CD8-positive, alpha-beta memory T cell (primary cell): ENCODE measurements at places on chromosomes 13 and 19. TPM values are rescaled to one million over a fixed set of nuclear protein-coding genes. Genes with fewer than 3 reads are reported as not detected.

KLK5 gene
- not detected for polyA plus RNA-seq

DNA sequence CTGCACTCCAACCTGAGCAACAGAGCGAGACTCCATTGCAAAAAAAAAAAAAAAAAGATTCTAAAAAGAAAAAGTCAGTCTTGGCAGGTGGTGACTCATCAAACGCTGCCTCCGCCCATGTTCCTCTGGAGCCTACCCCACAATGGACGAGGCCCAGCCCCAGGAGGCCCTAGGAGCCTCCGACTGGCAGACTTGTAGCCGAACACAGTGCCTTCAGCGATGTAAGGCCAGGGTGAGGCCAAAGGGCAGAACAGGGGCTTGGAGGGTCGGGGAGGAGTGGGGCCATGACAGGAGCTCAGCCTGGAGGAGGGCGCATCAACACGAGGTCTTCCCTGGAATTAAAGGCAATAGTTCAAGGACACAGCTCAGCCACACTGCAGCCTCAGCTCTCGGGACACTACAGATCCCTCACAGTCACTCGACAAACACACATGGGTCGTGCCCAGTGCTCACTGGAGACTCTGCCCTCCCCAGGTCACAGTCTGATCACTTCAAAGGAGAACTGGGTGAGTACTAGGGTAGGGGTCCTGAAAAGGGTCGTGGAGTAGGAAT is 5.1 kb downstream of the USE1 start:
- H3K4me3 ChIP-seq = no peak overlapping the region
- no peak for DNase-seq
- H3K36me3 ChIP-seq = no peaks in the 10 kb centered on the region
- peak overlapping the region; percentile 57 for H3K27ac ChIP-seq
- no peaks in the 10 kb centered on the region for H3K27me3 ChIP-seq

PSG6 gene
- polyA plus RNA-seq = not detected

GRK1 gene
- not detected for polyA plus RNA-seq

DNA sequence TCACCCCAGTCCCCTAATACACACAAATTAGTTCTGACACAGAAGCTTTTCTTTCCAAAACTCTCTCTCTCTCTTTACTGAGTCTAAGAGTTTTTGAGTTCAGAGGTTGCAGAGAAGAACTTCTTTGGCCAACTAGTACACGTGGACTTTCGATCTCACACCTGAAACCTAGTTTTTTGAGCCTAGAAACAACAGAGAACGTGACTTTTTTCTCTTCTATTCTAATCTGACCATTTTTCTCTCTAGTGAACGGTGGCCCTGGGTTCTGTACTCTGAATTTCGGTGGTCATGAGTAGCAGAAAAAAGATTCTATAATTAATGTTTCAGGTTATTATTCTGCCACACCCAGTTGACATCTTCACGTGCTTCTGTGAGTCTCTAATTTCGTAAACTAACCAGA is 24.2 kb downstream of the PCDH20 start:
- no peaks in the 10 kb centered on the region for H3K27me3 ChIP-seq
- no peak for DNase-seq
- H3K27ac ChIP-seq = no peak overlapping the region
- H3K4me1 ChIP-seq = no peaks in the 10 kb centered on the region

GRCh38 chr13:110593430-110594130 is 21.8 kb upstream of the NAXD start:
- H3K4me1 ChIP-seq = no peaks in the 10 kb centered on the region
- no peaks in the 10 kb centered on the region for H3K36me3 ChIP-seq
- H3K4me3 ChIP-seq = no peak overlapping the region
- no peaks in the 10 kb centered on the region for H3K27me3 ChIP-seq
- no peak for DNase-seq

CYP4F11 gene
- polyA plus RNA-seq = not detected

DNA sequence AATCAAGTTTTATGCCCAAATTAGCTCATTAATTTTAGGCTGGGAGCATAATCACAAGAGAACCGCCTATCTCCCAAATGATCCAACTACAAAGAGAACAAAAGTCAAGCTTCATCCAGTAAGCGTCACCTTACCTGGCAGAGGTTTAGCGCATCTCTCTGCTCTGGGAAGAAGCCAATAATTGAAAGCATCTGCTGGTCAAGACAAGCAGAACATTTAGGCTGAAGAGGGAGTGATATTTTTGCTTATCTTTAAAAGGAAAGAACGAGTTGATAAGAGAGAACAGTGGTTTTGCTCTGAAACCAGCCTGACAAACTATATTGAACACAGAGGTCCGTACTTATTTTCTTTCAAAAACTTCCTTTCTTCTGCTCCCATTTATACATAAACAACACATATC is 242.1 kb downstream of the ENOX1 start:
- H3K4me1 ChIP-seq = no peaks in the 10 kb centered on the region
- DNase-seq = no peak
- no peak overlapping the region for H3K27ac ChIP-seq
- H3K36me3 ChIP-seq = no peaks in the 10 kb centered on the region
- peaks cover 3% of the 10 kb centered on the region for H3K27me3 ChIP-seq

GRCh38 chr19:813219-814151 is 8.3 kb downstream of the PLPPR3 start:
- H3K4me1 ChIP-seq = no peaks in the 10 kb centered on the region
- no peak for DNase-seq
- no peaks in the 10 kb centered on the region for H3K27me3 ChIP-seq
- no peak overlapping the region for H3K4me3 ChIP-seq

MBOAT7 gene
- 21.9 TPM for polyA plus RNA-seq

- H3K4me1 ChIP-seq = peaks cover 14% of the 10 kb centered on the region
- no peaks in the 10 kb centered on the region for H3K36me3 ChIP-seq
- no peak for DNase-seq
- peak overlapping the region; percentile 57 for H3K27ac ChIP-seq
- H3K27me3 ChIP-seq = no peaks in the 10 kb centered on the region
These were observed 654 bp downstream of the STAP2 start for GRCh38 chr19:4337906-4338440.

GRCh38 chr13:39051157-39051556 is 12.9 kb downstream of the NHLRC3 start:
- H3K36me3 ChIP-seq = no peaks in the 10 kb centered on the region
- H3K27ac ChIP-seq = no peak overlapping the region
- no peak overlapping the region for H3K4me3 ChIP-seq
- H3K4me1 ChIP-seq = no peaks in the 10 kb centered on the region
- H3K27me3 ChIP-seq = no peaks in the 10 kb centered on the region

CCNA1 gene
- polyA plus RNA-seq = not detected

SDHAF1 gene
- polyA plus RNA-seq = 54.2 TPM

DNA sequence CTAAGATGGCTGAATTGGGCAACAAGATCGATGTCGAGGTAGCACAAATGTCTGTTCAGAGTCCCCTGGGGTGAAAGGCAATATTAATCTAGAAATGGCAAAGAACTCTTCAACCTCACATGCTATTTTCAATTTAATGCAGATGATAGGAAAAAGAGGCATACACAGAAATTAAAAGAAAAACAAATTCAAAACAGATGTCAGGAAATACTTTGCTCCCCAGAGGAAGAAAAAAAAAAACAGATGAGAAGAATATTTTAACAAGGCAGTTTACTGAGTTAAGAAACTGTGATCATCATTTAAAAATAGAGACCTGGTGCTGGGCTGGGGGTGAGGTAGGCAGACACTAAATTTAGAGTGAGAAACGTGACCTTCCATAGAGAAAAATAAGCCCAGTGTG is 421.9 kb upstream of the ARGLU1 start:
- DNase-seq = no peak
- no peaks in the 10 kb centered on the region for H3K27me3 ChIP-seq
- H3K27ac ChIP-seq = no peak overlapping the region
- H3K4me1 ChIP-seq = no peaks in the 10 kb centered on the region

DNA sequence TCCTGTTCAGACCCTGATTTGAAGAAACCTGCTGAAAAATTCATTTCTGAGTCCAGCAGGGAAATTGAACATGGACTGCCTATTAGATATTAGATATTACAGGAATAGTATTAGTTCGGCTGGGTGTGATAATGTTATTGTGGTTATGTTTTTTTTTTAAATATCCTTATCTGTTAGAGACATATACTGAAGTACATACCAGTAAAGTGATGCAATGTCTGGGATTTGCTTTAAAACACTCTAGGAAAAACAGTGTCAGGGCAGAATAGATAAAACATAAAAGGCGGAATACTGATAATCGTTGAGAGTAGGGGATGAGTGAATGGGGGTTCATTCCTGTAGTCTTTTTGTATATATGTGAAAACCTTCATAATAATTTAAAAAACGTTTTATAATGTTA is 28.7 kb upstream of the AMER2 start:
- no peak overlapping the region for H3K4me3 ChIP-seq
- no peaks in the 10 kb centered on the region for H3K27me3 ChIP-seq
- no peaks in the 10 kb centered on the region for H3K36me3 ChIP-seq
- DNase-seq = no peak

GRCh38 chr19:46381756-46382345 is 31.5 kb downstream of the CCDC8 start:
- no peak overlapping the region for H3K4me3 ChIP-seq
- peaks cover 42% of the 10 kb centered on the region for H3K36me3 ChIP-seq
- no peaks in the 10 kb centered on the region for H3K27me3 ChIP-seq
- H3K27ac ChIP-seq = no peak overlapping the region
- H3K4me1 ChIP-seq = no peaks in the 10 kb centered on the region

DNA sequence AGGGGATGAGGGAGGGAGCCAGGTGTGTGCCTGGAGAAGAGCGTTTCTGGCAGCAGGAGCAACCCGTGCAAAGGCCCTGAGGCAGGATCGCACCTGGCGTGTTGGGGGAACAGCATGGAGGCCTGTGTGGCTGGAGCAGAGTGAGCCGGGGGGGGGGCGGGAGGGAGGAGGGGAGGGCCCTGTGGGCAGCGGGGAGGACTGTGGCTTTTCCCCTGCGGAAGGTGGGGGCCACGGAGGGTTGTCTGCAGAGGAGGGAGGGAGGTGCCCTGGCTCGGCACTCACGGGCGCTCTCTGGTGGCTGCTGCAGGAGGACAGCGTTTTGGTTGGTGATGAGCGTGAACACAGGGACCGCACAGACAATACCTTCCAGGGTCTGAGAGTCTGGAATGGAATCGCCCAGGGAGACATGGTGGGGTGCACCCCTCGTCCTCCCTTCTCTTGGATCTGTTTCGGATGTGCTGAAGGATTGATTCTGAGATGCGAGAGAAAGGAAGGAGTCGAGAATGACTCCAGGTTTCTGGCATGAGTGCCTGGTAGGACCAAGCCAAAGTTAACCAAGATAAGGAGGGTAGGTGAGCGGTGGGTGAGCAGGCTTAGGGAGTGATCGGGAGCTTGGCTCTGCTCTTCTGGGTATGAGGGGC is 6.5 kb downstream of the RAB11B start:
- peak; percentile 87 for DNase-seq
- no peaks in the 10 kb centered on the region for H3K27me3 ChIP-seq
- no peak overlapping the region for H3K27ac ChIP-seq
- H3K4me3 ChIP-seq = no peak overlapping the region
- no peaks in the 10 kb centered on the region for H3K36me3 ChIP-seq

ZNF682 gene
- polyA plus RNA-seq = 4.5 TPM

OPA3 gene
- polyA plus RNA-seq = 18.1 TPM

EBI3 gene
- polyA plus RNA-seq = not detected

FPR2 gene
- polyA plus RNA-seq = not detected

DNAAF3 gene
- not detected for polyA plus RNA-seq

DNA sequence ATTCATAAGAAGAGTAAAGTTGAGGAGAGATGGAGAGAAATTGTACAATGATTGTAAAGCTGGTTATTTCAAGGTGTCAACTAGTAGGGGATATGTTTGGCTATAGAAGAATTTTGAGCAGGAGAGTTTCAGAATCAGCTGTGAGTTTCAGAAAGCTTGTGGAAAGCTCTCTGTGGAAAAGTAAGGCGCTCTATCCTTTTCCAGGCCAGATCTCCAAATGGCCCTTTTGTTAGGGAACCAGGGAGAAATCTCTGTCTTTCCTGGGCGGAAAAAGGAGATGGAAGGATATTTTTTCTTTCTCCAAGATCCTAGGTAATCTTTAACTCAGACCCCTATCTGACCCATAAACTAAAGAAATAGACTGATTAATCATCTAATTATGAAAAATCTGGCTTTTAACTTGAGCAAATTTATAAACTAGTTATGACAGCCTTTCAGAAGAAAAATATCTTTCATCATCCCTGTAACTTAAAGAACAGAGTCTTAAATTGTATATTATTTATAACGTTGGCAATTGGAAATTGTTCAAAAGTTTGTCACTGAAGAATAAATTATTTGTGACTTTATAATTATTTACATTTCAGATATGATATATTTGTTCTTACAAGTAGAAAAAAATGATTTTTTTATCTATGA is 34.5 kb downstream of the SPRY2 start:
- H3K36me3 ChIP-seq = no peaks in the 10 kb centered on the region
- no peak for DNase-seq

DMKN gene
- polyA plus RNA-seq = 10.2 TPM

HRC gene
- polyA plus RNA-seq = not detected

GRCh38 chr13:46211116-46211482 is 629 bp upstream of the LRRC63 start:
- DNase-seq = peak; percentile 60
- peak overlapping the region; percentile 79 for H3K4me3 ChIP-seq
- H3K4me1 ChIP-seq = peaks cover 16% of the 10 kb centered on the region
- peak overlapping the region; percentile 90 for H3K27ac ChIP-seq
- H3K36me3 ChIP-seq = no peaks in the 10 kb centered on the region
- H3K27me3 ChIP-seq = no peaks in the 10 kb centered on the region

ZNF135 gene
- 1.4 TPM for polyA plus RNA-seq

GRCh38 chr19:4597975-4598671 is 38.6 kb upstream of the SEMA6B start:
- H3K36me3 ChIP-seq = no peaks in the 10 kb centered on the region
- peaks cover 14% of the 10 kb centered on the region for H3K27me3 ChIP-seq
- H3K4me3 ChIP-seq = no peak overlapping the region
- peak; percentile 37 for DNase-seq
- no peak overlapping the region for H3K27ac ChIP-seq

GRCh38 chr19:4732680-4733114 is 9.1 kb upstream of the DPP9 start:
- H3K4me3 ChIP-seq = peak overlapping the region; percentile 23
- H3K27me3 ChIP-seq = peaks cover 3% of the 10 kb centered on the region
- no peaks in the 10 kb centered on the region for H3K36me3 ChIP-seq
- H3K27ac ChIP-seq = no peak overlapping the region

- H3K36me3 ChIP-seq = no peaks in the 10 kb centered on the region
- no peaks in the 10 kb centered on the region for H3K27me3 ChIP-seq
- no peak overlapping the region for H3K27ac ChIP-seq
- H3K4me3 ChIP-seq = no peak overlapping the region
- DNase-seq = no peak
These were observed 251.2 kb upstream of the SPRY2 start for GRCh38 chr13:80591976-80592740.

DNA sequence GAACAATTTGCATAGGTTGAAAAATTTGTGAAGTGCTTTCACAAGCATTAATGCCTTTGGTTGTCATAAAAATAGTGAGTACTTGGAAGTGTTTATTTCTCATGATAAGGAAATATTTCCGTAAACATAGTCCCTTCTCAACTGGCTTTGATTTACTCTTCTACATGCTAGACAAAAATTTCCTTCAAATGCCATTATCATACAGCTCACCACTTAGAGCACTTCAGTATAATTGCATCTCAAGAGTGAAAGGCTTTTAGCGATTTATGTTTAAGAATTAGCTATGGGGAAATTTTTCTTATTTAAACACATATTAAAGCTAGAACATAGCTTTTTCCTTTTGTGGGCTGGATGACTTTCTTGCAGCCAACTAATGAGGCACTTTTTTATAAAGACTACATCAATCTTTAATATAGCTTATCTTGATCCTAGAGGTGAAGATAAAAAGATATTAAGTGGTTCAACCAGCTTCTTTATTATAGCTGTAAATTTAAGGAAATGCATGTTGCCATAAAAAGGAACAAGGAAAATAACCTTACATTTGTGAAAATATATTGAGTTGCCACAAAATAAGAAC is 656.8 kb downstream of the SLITRK6 start:
- H3K27me3 ChIP-seq = no peaks in the 10 kb centered on the region
- no peaks in the 10 kb centered on the region for H3K4me1 ChIP-seq
- H3K4me3 ChIP-seq = no peak overlapping the region
- no peak overlapping the region for H3K27ac ChIP-seq
- no peaks in the 10 kb centered on the region for H3K36me3 ChIP-seq

PLIN5 gene
- polyA plus RNA-seq = 0.29 TPM

ZNF816 gene
- 17.1 TPM for polyA plus RNA-seq
